Stimulated activated CD8-positive, alpha-beta memory T cell treated with anti-CD3 and anti-CD28 coated beads, Interleukin-4, amount 100 ng/mL, for 24 hours (primary cell): ENCODE measurements at places on chromosomes 3 and 15.
A peak's percentile ranks its signal among the peaks of the same experiment; 100 is the strongest.

DNA sequence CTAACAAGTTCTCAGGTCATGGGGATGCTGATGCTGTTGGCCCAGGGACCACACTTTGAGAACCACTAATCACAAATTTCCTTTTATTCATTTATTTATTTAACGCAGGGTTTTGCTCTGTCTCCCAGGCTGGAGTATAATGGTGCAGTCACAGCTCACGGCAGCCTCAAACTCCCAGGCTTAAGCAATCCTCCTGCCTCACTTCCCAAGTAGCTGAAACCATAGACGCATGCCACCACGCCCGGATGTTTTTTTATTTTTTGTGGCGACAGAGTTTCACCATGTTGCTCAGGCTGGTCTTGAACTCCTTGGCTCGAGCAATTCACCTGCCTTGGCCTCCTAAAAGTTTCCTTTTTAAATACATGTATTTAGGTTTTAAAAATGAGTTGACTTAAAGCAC is 20.7 kb upstream of the ISLR2 start:
- no peak for DNase-seq

GRCh38 chr3:31882895-31883294 is 98.2 kb downstream of the OSBPL10 start:
- DNase-seq: no peak

GRCh38 chr15:73744293-73744692 is 8.9 kb downstream of the INSYN1 start:
- DNase-seq: no peak

DNA sequence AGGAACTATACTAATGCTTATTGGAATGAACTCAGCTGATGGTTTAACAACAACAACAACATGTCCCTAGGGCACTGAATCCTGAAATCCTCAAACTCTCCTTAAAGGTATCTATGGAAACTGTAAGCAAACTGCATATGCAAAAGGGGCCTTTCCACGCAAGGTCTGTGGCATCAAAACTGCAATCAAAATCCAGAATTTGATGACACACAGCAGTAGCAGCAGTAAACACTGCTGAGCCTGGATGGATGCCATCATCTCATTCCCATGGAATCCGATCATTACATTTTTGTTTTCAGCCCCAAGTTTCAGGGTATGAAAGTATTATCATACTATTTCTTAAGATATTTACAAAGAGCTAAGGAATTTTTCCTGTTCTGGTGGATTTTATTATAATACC is 399.7 kb downstream of the VPS13C start:
- no peak for DNase-seq

DNA sequence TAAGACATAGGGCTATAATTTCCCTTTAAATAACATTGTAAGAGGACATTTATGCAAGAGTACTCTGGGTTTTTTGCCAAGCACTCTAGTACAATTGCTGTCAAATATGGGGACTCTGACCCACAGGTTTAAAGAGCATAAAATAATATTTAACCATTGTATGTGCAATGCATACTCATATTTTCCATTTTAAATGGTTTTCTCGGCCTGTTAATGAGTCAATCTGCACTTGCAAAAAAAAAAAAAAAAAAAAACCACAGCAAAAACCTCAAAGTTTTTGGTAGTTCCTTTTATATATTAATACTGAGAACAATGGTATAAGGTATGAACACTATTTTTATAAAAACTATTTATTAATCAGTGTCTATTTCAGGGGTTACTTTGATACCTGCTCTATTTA is 304.0 kb upstream of the CBLB start:
- no peak for DNase-seq

GRCh38 chr15:92273723-92274122 is 120.0 kb upstream of the ST8SIA2 start:
- no peak for DNase-seq

- DNase-seq: no peak
Observed at GRCh38 chr3:28252001-28252431, 10.6 kb downstream of the CMC1 start.

DNA sequence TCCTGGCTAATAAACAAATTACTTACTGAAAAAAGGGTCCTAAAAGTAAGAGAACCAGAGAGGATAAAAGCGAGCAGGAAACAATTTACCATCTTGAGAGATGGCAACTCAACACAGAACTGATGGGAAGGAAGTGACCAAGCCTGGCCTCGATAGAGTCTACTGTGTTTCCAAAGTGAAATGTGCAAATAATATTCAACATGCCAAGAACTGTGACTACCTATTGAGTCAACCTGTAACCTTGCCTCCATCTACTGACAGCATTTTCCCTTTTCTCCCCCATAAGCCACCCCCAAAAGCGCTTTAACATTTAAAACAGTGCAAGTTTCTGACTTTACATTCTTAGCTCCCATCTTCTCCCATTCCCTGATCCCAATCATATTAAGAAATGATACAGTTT is 75.4 kb upstream of the PSMD6 start:
- no peak for DNase-seq

DNA sequence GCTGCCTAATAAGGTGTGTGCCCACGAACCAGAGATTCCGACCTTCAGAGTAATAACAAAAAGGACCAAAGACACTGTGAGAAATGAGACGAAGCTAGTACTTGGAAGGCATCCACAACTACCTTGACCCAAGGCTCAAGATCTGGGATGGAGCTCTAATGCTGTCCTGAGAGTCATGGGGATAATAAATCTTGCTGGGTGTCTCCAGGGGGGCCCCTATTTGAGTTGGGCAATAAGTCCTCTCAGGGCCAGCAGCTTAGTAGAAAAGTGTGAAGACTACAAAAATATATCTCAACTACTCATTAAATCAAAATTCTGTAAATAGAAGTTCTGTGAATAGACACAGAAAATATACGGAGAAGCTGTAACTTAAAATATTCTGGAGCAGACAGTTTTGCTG is 2.9 kb upstream of the NDN start:
- no peak for DNase-seq

- no peak for DNase-seq
Observed at GRCh38 chr15:54540721-54541120, 562.5 kb downstream of the UNC13C start.

- DNase-seq: no peak
Observed at GRCh38 chr3:139814646-139815045, 120.3 kb upstream of the CLSTN2 start.

DNA sequence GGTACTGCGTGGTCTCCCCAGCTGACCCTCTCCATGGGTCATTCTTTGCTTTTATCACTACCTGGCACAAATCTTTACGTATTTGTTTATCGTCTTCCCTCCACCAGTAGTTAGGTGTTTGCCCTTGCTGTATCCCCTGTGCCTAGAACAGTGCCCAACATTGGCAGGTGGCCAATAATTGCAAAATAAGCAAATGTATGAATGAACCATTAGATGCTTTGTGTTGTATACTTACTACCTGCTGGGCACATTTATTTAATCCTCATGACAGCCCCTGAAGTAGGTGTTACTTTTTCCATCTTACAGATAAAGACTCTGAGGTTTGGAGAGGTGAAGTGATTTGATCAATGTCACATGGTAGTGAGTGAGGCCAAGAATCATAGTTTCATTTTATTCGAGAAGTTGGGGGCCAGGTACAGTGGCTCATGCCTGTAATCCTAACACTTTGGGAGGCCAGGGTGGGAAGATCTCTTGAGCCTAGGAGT is 2.0 kb upstream of the TWF2 start:
- DNase-seq: no peak

- DNase-seq: no peak
Observed at GRCh38 chr3:58899953-58900298, 149.9 kb downstream of the CFAP20DC start.

DNA sequence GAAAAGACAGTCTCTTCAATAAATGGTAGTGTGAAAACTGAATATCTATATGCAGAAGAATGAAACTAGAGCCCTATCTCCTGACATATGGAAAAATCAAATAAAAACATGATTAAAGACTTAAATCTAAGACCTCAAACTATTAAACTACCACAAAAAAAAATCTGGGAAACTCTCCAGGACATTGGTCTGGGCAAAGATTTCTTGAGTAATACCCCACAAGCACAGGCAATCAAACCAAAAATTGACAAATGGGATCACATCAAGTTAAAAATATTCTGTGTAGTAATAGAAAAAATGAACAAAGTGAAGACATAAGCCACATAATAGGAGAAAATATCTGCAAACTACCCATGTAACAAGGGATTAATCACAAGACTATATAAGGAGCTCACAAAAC is 286.4 kb downstream of the TBC1D5 start:
- no peak for DNase-seq

- DNase-seq: no peak
Observed at GRCh38 chr3:15102256-15102655, 3.3 kb upstream of the RBSN start.

GRCh38 chr3:43326891-43327581 is 40.7 kb downstream of the SNRK start:
- DNase-seq: no peak

DNA sequence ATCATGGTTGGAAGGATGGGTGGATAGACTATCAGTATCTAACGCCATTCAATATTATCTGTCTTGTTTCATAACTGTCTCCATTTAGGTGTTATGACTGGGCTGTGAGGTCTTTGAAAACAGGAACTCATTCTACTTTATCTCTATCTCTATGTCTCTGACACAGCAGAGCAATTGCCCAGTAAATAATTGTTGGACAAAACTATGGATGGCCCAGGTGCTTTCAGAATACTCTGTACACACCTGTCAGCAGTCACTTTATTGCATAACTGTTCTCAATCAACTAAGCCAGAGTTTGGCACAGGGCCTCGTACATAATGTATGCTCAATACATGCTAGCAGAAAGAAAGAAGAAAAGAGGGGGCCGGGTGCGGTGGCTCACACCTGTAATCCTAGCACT is 210.3 kb downstream of the OPA1 start:
- DNase-seq: no peak

- no peak for DNase-seq
Observed at GRCh38 chr3:106070187-106070586, 201.4 kb upstream of the CBLB start.

DNA sequence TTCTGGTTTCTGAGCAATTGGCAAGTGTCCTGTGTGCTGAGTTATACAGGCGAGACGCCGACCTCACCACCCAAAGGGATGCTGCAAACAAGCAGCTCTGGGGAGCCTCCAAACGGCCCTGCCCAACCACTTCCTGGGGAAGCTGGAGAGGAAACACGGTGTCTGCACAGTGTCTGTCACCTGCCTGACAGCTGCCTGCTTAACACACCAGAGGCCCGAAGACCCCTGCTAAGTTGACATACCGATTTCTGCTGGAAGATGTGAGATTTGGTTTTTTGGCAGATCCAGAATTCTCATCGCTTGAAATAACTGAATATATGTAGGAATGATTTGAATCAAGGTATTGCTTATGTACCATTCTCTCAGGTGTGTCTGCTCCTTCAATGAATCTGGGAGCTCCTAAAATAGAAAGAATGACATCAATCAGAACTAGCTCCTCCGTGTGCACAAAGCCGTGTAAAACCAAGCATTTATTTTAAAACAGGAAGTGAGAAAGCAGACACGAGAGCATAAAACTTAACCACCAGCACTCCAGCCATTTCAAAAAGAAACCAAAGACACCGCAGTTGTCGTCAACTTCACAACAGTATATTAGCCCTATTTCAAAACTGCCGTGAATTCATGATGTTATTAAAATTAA is 27.2 kb downstream of the LRRC2 start:
- peak; percentile 55 for DNase-seq

GRCh38 chr3:78634316-78634715 is 1133.5 kb downstream of the ROBO1 start:
- DNase-seq: no peak

DNA sequence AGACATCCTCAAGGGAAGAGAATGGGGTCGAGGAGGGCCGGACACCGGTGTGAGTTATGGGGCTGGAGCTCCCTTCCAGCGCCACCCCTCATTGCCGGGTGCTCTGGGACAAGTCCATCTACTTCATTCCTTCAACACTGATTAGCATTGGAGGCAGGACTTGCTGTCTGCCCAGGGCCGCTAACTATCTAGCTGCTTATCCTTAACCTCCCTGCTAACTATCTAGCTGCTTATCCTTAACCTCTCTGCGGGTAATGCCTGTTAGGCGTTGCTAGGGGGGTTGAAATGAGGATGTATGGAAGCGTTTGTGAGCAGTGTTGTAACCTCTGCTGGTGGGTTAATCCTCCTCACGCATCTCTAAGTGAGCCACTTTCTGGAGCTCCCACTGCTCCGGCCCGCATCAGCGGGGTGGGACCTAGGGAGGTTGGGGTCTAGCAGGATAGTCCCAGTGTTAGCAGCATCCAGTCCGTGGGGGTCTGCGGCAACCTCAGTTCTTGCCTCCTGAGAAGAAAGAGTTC is 10.9 kb upstream of the CHAC1 start:
- no peak for DNase-seq

DNA sequence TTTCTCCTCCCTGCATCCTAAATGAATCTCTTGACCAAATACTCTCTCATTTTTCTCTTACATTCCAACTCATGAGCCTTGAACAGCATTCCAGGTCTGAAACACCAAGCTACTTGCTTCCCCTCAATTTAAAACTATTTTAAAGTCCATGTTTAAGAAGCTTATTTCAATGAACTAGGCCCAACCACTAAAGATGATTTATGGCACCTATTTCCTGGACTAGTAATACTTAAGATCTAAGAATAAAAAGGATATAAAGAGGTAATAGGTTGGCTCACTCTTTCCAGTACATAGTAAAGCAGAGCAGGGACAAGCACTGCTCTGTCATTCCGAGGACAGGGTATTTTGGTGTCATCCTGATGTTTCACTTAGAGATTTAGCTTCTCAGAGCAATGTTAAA is 219.3 kb upstream of the TMCO5A start:
- no peak for DNase-seq

DNA sequence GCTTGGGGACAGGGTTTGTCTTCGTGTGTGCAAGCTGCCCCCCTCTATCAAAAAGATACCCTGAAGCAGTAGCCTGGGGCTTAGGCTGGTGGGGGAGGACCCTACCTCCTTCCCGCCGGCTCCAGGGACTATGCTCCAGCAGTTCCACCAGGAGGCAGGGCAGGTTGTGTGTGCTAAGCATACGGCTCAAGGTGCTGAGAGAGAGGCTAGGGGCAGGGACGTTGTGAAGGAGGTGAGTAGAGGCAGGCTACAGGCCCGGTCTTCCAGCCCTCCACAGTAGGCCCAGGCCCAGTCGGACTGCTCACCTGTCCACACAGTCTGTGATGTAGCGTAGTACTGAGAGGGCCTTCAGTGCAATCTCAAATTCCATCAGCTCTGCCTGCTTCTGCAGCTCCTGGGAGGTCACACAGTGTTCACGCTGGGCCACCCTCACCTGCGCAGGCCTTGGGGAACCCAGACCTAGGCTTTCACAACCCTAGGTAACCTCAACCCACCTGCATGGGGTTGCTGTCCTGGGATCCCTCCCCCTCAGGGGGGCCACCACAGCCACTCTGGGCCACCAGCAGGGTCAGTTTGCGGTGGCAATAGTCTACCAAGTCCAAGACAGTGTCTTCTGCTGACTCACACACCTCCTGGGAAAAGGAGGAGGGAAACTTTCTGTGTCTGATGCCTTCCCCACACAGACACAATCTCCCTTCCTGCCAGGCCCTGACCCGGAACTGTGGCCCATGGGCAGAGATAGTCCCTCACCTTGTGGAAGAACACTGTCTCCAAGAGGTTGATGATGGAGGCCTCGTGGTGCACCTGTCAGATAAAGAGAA is 2.4 kb upstream of the RASSF1 start:
- no peak for DNase-seq
